ENCODE measurements at places on chromosomes 2 and 18. TPM values are rescaled to one million over a fixed set of nuclear protein-coding genes. Genes with fewer than 3 reads are reported as not detected.

The FOXD4L1 gene
- 0.16 TPM for total RNA-seq

The SOWAHC gene
- total RNA-seq, result 9.3 TPM

The DNAJC5G gene
- total RNA-seq, result not detected

The OTX1 gene
- 0.57 TPM for total RNA-seq

The TBC1D8 gene
- 21.3 TPM for total RNA-seq

The PDCD1 gene
- not detected for total RNA-seq

The ADD2 gene
- 0.36 TPM for total RNA-seq

The CD28 gene
- not detected for total RNA-seq

The POTEI gene
- not detected for total RNA-seq

The SLC19A3 gene
- total RNA-seq, result 1.6 TPM

The MORN2 gene
- 25.3 TPM for total RNA-seq

The SPATA3 gene
- not detected for total RNA-seq

The AMER3 gene
- total RNA-seq, result not detected

The LYPD1 gene
- 0.74 TPM for total RNA-seq

The TMEM247 gene
- total RNA-seq, result not detected

The PLGLB1 gene
- 1.5 TPM for total RNA-seq

The SPIRE1 gene
- total RNA-seq, result 43.4 TPM

The PCARE gene
- total RNA-seq, result under 0.01 TPM

The FSHR gene
- total RNA-seq, result not detected

Measured in fibroblast of the aortic adventitia (primary cell).